ENCODE measurements at places on chromosomes 2 and 18.

- DNase-seq, result no peak
These were observed 273 bp upstream of the NXPH2 start for GRCh38 chr2:138780446-138780880.

DNA sequence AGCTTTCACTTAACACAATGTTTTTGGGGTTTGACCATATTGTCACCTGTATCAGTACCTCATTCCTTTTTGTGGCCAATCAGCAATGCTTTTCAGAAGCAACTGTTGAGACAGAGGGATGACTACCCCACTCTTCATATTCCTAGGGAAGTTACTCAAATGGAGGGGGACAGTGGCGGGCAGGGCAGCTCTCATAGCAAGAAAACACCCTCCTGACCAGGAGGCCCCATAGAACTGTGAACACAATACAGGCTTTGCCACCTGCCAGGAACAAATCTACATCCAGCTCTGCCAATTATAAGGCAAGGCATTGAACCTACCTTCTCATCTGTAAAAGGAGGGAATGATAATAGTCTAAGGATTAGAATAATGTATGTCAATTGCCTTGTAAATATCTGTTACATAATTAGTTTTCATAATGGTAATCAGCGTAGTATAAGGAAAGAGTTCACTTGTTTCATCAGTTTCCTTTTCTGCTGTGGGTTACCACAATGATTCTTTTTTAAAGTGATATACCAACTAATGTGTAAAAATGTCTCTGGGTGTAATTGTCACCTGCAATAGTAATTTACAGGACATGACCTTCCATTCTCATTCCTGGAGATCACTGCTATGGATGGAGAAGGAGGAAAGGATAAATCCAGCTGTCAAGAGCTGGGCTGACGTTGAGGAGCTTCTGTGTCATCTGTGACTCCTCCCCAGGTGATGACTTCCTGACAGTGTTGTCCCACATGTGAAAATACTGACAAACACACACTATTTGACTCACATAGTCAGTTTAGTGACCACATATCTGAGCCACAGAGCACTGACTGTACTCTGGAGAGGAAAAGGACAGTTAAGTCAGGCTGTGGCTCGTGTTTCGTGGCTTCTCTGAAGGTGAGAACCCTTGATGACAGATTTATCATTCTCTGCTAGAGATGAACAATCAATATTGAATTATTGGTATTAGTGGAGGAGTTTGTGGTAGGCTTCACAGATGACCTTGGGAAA, 13.5 kb downstream of the ALPK2 start:
- DNase-seq, result peak; percentile 64

GRCh38 chr2:96091711-96092572, 24.4 kb downstream of the ADRA2B start:
- no peak for DNase-seq

- DNase-seq, result no peak
These were observed 38.3 kb upstream of the ATP6V1B1 start for GRCh38 chr2:70897203-70897976.

GRCh38 chr2:186274936-186275575, 211.0 kb upstream of the ZC3H15 start:
- DNase-seq, result no peak

DNA sequence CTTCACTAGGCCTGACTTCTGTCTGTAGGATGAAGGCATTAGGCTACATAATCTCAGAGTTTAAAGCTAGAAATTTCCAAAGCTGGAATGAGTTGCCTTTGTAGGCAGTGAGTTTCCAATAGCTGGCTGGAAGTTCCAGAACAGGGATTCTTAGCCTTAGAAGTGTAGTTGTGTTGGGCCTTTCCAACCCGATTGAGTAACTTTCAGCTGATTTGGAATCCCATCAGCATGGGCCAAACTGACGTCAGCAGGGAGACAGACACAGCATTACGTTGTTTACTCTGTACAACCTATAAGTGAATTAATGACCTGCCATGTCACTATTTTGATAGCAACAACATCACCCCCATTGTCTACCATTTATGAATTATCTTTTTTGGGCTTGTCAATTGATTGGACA, 56.9 kb downstream of the SETBP1 start:
- DNase-seq, result no peak
